ENCODE measurements at places on chromosomes 2 and 18.

DNA sequence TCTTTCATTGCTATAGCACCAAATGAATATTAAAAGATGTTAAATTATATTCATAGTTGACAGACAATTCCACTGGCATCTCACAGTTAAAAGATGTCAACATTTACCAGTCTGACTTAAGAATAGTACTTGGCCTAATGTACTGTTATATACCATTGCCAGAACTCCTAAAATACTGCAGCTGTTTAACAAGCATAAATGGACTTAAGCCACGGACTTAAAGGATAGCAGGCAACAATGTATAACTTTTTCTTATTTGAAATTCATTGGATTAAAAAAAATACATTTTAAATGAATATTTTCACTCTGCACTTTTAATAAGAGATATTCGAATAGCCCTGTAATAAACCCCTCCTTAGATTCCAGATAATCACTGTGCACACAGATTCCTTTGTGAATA is 3.8 kb downstream of the TCF4 start:
- DNase-seq = no peak

- DNase-seq = no peak
Observed at GRCh38 chr2:236045251-236046235, 122.6 kb downstream of the GBX2 start.

DNA sequence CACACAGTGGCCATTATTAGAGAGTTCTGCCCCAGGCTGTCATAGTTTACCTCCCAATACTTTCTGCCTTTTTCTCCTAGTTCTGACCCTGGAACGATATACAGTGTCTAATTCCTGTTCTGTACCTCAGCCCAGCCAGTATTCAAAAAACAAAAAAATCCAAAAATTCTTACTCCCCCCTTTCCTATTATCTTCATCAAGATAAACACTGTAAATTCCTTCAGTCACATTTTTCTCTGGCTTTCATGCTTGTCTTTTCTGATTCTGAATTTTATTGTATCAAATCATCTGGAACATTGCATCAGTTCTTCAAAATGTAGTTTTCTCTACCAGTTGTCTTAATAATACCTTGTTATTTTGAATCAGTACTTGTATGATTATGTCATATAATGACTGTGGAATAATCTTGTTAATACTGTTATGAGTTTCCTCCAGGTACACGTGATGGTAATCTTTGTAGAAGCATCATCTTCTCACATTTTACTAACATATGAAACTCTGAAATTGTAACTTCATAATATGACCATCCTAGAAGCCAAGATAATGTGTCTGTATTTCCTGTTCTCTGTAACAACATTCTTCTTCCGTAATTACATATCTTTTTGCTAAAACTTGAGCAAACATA is 79.0 kb upstream of the NOSTRIN start:
- DNase-seq = no peak

- DNase-seq = no peak
Observed at GRCh38 chr2:139067072-139067471, 286.9 kb upstream of the NXPH2 start.

DNA sequence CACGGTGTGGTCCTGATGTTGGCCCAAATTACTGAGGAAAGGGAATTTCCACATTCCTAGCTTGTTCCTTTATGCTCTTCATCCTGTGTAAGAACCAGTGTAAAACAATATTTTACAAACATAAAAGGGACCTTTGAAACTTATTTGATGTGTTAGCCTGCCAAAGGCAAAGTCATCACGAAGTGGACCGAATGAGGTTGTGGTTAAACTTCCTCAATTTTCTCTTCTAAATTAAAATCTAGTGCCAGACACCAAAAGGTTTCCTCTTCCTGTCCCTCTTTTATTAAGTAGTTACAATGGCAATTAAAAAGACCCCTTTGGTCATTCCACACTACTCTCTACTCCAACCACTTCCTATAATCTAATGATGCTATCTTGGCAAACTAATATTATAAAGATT is 279.8 kb downstream of the AFF3 start:
- no peak for DNase-seq
